Stimulated activated CD8-positive, alpha-beta memory T cell treated with anti-CD3 and anti-CD28 coated beads, Interleukin-2, amount 100 ng/mL, for 1 hour (primary cell): ENCODE measurements at places on chromosomes 2 and 18.

DNA sequence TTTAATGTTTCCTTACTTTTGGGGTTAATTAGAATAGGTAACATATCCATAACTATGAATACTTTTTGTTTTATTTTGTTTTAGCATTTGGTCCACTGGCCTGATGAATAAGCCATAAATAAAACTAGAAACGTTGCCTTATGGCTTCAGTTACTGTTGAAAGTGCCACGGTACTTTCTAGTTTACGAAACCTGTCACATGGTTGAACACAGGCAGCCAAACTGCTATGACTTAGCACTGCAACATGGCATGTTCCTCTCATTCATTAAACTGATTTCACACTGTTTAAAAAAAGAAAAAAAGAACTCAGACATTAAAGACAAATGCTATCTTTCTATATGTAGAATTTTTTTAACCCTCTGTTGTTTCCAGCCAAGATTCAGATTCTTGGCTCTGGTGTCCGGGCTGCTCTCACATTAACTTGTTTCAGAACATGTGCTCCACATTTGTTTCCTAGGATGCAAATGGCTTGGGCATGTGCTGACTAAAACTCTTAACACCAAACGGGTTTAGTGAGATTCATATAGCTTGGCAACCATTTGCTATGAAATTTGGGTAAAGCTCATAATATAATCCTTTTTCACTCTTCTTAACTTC is 323.9 kb upstream of the RND3 start:
- DNase-seq: no peak

GRCh38 chr18:61926532-61926931 is 33.7 kb upstream of the RNF152 start:
- DNase-seq: no peak

DNA sequence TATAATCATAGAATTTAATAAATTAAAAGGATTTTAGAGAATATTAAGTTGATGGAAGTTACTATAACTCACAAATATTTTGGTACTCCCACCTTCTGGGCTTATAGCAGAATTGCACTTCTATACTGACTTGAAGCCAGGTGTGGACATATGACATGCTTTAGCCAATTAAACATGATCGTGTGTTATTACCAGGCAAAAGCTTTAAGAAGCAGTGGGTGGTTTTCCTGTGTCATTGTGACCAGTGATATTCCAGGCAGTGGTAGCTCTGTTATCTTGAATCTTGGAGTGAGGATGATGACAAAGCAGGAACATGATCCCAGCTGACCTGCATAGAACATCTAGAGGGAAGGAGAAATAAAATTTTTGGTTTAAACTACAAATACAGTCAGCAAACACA is 370.9 kb upstream of the ZEB2 start:
- no peak for DNase-seq

DNA sequence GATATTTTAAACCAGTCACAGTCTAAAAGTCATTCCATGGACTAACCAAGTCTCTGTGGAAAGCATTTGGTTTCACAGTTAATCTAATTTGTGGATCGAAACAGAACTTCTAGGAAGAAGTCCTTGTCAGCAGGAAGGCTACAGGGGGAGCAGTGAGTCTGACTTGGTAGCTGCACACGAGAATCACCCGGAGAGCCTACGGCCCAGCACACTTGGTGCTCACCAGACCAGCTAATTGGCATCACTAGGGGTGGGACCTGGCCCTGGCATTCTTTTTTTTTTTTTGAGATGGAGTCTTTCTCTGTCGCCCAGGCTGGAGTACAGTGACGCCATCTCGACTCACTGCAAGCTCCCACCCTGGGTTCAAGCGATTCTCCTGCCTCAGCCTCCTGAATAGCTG is 97.7 kb downstream of the ZNF532 start:
- no peak for DNase-seq

DNA sequence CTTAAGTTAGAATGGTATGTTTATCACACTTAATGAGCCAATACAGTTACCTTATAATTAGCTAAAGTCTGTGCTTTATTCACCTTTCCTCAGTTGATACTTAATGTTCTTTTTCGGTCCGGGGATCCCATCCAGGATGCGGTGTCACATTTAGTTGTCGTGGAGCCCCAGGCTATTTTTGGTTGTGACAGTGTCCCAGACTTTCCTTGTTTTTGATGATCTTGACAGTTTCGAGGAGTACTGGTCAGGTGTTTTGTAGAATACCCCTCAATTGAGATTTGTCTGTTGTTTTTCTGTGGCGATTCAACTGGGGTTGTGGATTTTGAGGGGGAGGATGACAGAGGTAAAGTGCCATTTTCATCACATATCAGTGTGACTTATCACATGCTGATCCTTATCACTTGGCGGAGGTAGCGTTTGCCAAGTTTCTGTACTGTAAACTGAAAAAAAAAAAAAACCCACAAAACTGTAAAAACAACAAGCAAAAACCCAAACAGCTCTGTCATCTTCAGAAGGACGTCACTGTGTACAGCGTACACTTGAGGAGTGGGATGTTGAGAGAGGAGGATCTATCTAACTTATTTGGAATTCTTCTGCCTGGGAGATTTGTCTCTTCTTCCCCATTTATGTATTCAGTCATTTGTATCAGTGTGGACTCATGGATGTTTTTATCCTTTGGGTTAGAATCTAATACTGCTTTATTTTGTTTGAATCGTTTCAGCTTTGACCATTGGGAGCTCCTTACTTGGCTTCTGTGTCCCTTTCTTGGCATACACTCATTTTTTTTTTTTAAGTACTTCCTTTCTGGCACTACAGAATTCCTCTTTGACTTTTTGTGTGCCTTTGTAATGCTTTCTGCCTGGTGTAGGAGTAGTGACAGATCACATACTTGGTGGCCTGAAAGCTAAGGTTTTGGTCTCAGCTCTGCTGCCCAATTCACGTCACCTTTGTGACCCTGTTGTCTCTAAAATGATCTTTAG is 68.1 kb downstream of the FMNL2 start:
- no peak for DNase-seq

- DNase-seq: no peak
Observed at GRCh38 chr2:170717599-170717963, 2.4 kb downstream of the SP5 start.

DNA sequence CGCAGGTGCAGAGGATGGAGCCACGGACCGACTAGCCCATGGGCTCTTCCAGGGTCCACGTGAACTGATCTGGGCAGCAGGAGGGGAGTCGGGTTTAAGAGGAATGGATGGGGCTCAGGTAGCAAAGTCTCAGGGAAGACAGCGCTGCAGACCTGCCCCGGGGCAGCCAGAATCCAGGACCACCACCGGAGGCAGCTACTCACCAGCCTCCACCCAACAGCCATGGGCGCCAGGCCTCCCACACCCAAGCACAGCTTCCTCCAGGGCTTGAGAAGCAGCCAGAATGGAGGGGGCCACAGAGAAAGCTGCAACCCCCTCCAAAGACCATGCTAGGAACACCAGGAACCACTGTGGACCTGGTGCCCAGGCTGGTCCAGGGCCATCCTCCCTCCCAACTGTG is 164.3 kb downstream of the TWIST2 start:
- DNase-seq: no peak

DNA sequence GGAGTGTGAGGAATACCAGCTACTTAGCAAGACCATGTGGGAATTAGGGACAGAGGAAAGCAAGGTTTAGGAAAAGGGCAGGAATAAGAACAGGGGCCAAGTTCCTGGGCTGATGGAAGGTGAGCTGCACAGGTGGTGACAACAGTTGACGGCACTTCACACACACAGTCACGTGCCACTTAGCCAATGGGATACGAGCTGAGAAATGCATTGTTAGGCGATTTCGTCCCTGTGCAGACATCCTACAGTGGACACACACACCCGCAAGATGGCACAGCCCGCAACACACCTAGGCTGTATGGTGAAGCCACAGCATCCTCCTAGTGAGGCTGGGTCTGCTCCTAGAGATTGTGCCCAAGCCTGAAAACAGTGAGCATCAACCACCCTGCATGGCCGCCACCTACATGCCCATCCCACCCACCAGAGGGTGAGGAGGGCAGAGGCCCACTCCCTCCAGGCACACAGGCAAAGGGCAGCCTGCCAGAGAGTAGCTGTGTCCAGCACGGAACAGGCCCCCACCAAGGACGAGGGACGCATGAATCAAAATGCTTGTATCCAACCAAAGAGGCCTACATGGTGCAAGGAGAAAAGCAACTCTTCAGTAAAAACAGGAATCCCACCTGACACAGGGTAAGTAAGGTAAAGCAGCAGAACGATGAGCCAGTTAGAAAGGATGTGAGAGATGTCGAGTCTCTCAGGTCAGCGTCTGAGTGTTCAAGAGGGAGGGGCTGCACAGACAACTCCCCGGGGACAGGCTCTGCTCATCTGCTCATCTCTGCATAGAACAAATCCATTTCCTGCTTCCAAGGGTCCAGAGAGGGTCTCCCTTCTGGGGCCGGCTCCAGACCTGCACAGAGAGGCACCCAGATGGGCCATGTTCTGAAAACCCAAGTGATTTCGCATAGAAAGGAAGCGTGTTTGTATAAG is 51.3 kb downstream of the ZNF516 start:
- DNase-seq: no peak

DNA sequence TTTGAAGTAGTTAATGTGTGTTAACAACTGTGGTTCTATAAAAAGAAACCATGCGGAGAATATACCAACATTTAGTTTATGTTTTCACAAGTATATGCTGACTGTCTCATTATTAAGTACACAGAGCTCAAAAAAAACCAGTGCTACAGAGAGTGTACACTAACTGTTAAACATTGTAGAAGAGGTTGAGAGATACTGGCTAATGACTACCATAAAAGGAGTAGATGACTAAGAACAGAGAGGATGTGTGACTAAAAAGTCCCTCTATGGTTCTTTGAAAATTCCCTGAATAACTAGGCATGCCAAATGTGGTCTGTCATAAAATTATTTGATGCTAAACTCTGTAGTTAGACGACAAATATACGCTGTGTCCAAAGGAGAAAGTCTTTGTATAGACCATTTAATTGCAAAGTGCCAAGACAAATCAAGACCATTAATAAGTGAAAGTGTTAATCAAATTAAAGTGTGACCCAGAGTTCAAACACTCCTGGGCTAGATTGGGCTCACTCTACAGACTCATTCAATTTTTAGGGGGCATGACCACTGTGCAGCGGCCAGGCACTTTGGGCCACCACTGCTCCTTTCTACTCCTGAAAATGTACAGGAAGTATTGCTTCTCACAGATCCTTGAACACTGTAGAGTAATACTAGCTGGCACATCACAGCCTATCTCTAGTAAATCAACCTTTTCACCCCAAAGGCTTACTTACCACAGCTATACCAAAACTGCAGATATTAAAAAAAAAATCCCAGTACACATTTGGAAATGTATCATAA is 45.1 kb upstream of the SERTAD2 start:
- DNase-seq: no peak

DNA sequence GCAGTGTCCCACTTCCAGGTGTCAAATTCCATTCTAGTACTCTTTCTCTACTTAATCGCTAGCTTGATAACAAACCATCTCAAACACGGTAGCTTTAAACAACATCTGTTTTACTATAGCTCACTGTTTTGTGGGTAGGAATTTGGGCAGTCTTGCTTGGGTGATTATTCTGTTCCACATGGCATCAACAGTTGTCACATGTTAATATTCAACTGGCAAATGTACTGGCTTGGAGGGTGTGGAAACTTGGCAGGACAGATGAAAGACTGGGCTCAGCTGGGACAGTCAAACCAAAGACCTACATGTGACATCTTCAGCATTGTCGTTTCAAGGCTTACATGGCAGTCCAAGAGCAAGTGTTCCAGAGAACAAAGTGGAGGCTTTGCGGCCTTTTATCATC is 241.8 kb downstream of the PTH2R start:
- no peak for DNase-seq

GRCh38 chr18:79504034-79504433 is 108.3 kb downstream of the NFATC1 start:
- DNase-seq: no peak

GRCh38 chr2:133342286-133343017 is 225.8 kb downstream of the NCKAP5 start:
- no peak for DNase-seq

- DNase-seq: peak; percentile 26
Observed at GRCh38 chr2:60581433-60582282, 28.2 kb upstream of the BCL11A start.

DNA sequence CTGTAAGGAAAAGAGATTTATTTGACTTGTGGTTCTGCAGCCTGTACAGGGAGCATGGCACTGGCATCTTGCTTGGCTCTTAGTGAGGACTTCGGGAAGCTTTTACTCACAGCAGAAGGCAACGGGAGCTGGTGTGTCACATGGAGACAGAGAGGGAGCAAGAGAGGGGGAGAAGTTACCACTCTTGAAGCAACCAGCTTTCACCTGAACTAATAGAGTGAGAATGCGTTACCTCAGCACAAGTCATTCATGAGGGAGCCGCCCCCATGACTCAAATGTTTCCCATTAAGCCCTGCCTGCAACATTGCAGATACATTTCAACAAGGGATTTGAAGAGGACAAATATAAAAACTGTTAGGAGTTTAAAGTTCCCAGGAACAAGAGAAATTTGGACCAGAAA is 190.0 kb downstream of the CYRIA start:
- DNase-seq: no peak

- no peak for DNase-seq
Observed at GRCh38 chr2:174939046-174939445, 66.1 kb downstream of the CHN1 start.

DNA sequence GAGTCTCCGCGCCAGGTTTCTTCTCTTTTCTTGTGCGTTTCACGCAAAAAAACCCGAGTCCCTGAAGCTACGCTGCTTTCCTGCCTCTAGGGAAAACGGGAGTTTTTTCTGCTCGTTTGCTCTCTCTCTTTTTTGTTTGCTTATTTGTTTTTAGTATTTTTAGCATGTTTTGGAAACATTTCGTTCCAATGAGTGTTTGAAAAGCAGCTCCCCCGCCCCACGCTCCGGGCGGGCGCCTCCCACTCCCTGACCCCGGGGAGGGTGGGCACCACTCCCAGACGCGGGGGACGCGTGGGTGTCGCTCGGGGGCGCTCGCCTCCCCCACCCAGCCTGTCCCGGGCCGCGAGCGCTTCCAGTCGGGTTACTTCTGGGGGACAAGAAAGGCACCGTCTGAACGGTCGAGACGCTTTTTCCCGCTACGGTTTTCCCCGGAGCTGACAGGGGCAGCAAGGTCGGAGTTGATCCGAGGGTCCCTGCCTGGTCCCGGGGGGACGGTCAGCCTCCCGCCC is 446 bp upstream of the EFHD1 start:
- DNase-seq: no peak

DNA sequence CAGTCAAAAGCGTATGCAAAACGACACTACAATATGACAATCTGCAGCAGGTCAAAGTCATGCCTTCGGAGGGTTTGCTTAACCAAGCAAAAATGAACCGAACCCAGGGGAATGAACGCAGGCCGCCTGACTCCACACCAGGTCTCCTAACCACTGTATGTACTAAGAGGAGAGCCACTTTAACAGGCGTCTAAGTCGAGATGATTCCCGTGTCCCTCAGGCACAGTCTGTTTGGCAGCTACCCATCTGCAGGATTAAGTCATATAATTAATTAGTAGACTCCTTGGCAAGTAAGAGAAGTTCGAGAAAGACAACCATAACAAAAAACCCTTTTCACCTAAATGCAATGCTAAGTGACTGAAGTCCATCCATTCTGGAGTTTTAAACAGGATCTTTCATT is 15.2 kb downstream of the CYB5A start:
- no peak for DNase-seq
